T-helper 1 cell treated with Interleukin-12 subunit alpha and Interleukin-12 subunit beta and Interleukin-4 antibody, amounts not matched to agents 30 ng/mL and 1 ng/mL, for 36 hours (primary cell): ENCODE measurements at places on chromosomes 16 and 17. TPM values are rescaled to one million over a fixed set of nuclear protein-coding genes. Genes with fewer than 3 reads are reported as not detected.

MRPS23 gene
- total RNA-seq: 40.5 and 42.3 TPM in 2 replicates

DNAH9 gene
- not detected in 2 replicates for total RNA-seq

XAF1 gene
- total RNA-seq: 432 and 434 TPM in 2 replicates

NPIPA8 gene
- 0.59 and 1.0 TPM in 2 replicates for total RNA-seq

RAB37 gene
- total RNA-seq: 50.4 and 56.8 TPM in 2 replicates
